ENCODE measurements at places on chromosomes 6 and 20.

GRCh38 chr6:148703900-148704299, 42.9 kb upstream of the UST start:
- DNase-seq, result no peak

GRCh38 chr6:128841518-128841917, 41.4 kb upstream of the LAMA2 start:
- DNase-seq, result no peak

GRCh38 chr6:124557873-124558272, 404.4 kb upstream of the RNF217 start:
- no peak for DNase-seq

GRCh38 chr6:52423971-52424381, 3.8 kb downstream of the EFHC1 start:
- no peak for DNase-seq

DNA sequence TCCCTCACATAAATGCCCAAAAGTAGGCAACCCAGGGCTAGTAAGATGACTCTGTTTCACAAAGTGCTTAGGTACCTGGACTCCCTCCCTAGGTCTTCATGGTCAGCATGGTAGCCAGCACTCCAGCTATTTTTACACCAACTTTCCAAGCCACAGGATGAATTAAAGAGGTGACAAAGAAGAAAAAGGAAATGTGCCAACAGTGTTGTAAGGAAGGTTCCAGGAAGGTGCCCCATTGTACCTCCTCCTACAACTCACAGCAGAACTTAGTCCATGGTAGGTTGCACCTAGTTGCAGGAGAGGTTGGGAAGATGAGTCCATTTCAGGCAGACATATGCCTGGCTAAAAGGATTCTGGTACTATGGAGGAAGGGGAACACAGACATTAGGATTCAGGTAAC, 19.7 kb upstream of the RNF8 start:
- no peak for DNase-seq

DNA sequence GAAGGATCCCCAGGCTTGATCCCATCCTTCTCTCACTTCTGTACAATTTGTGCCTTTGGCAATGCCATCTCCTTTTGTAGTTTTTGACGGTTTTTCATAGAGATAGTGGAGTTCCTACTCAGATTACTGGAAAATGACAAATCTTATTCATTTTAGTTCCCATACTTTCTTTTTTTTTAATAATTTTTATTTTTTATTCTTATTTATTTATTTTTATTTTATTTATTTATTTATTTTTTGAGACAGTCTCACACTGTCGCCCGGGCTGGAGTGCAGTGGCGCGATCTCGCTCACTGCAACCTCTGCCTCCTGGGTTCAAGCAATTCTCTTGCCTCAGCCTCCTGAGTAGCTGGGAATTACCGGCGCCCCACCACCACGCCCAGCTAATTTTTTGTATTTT, 4.3 kb upstream of the GABBR1 start:
- no peak for DNase-seq

DNA sequence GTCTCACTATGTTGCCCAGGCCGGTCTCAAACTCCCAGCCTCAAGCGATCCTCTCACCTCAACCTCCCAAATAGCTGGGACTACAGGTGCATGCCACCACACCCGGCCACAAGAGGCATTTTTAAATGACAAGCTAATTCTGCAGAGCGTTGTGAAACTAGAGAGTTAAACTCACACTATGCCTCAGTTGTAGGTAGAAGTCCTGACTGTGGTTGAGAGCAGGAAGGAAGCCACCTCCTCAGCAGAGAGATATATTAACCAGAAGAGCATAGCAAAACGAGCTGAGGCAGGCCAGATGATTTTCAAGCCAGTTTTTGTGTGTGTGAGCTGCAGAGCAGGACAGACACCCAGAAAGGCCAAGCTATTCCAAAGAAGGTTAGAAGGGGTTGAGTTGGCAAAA, 150.3 kb downstream of the MBOAT1 start:
- no peak for DNase-seq

DNA sequence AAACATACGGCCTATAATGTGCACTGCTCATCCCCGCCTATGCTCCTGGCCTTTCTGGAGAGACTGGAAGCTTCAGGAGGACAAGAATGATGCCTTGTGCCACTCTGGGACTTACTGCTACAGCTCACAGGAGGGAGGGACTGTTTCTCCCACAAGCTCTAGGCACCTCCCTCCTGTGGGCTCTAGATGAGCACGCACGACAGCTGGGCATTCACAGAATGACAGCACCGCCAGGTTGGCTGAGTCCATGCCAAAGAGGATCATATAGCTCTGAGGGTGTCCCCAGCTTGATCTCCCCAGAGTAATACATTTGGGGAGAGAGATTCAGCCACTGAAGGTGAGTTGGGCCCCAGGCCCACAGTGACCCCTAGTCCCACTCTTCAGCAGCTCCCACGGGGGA, 10.1 kb upstream of the PGC start:
- DNase-seq, result no peak

DNA sequence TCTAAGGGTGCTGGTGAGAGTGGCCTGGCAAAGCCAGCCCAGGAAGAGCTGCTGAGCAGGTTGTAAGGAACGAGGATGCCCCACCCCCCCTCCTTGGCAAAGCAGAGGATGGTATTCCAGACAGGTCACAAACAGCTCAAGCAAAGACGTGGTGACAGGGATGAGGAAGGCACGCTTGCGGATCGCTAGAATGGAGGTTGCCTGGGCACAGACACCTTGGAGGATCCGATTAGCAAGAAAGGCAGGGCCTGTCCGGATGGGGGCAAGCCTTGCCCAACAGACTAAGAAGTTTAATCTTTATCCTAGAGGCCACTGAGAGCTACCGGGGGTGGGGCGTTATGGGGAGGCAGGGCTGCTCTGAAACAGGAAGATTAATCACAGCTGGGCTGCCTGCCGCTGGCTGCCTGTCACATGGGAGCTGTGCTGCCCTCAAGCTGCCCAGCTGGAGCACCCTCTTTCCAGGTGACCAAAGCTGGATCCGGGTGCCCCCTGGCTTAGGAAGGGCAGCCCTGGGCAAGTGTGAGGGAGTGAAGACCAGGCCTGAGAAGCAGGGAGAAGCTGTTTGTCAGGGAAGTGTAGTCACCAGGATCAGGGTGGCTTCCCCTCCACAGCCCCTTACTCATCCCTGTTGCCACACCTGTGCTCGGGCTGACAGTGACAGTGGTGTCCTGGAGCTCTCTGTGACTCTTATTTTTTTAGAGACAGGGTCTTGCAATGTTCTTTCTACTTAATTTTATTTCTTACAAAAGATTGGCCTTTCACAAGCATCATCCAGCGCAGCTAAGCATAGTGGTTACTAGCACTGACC, 9.1 kb upstream of the MAPK13 start:
- peak; percentile 84 for DNase-seq

DNA sequence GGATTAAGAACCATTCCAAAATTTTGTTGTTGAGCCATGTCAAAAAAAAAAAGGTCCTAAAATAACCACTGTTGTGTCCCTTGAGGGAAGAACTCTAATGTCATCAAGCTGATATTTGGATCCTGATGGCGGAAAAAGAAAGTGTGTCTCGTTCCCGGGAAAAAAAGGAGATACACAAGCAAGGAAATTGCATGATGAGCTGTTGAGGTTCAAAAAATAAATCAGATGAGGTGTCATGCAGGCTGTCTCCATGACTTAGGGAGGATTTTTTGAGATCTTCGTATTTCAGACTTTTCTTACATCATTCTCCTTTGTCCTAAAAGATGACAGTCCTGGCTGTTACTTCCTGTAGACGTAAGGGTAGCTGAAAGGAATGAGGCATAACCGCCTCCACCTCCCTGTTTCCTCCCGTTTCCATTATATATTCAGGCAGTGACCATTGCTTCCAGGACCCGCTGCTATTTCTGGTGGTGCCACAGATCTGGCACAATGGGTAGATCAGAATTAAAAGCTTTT, 117.3 kb upstream of the TNFAIP3 start:
- no peak for DNase-seq

All from HT-29 (cell line).